Spleen (tissue), 13 donors: ENCODE measurements at places on chromosomes 11 and 22. TPM values are rescaled to one million over a fixed set of nuclear protein-coding genes. Genes with fewer than 3 reads are reported as not detected.

DNA sequence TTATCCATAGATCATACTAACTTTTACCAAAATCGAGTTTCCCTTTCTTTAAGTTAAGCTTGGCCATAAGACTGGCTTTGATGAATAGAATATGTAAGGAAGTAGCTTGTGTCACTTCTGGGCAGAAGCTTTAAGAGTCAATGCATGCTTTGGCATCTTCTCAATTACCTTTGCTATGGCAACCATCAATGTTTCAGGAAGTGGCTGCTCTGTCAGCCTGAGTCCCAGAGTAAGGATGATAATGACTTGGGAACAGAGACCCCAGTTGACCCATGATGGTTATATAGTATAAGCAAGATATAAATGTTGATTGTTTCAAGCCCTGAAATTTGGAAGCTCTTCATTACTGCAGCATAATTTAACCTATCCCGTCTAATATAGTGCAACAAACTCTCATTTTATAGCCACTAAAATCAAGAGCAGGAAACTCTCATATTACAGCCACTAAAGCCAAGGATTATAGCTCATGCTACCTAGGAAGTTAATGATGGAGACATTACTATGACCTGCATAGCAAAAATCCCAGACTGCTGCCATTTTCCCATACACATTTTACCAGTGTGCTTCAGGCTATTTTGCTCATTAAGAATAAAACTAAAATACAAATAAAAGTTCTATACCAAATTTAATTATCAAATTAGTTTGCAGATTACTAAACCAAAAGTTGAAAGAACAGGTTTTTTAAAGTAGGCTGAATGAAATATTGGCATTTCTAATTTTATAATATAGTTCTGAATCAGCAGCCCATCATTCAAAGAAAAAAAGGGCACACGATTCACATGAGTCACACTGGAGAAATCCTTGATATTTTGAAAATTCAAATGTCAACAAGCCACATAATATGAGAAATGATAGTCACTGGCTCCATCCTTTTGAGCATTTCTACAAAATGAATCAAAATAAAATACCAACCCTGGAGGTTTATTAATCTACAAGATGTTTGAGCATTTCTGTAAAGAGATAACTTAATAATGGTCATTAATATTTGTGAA lies 23.8 kb downstream of the FSHB start:
- DNase-seq, result no peak

DNA sequence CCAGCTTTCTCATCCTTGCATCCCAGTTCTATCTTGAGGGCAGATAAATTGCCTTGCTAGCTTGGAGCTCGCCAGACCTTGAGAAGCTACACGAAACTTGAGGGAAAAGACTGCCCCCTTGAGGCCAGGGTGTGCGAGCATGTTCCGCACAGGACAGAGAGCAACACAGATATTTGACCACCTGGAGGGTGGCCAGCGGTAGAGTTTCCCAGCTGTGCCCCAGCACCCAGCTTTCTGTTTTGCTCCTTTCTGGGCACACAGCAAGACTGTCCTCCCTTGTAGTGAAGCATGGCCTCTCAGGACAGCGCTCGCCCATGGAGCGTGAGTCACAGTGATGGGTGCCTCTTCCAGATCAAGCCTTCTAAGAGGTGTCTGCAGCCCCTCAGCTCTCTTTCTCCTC lies 23.5 kb downstream of the SPATA19 start:
- no peak for DNase-seq

GRCh38 chr22:24090581-24090980 lies 79.5 kb downstream of the CABIN1 start:
- DNase-seq, result peak; percentile 33

MYRF gene
- 0.79 TPM for total RNA-seq

TMPRSS6 gene
- not detected for total RNA-seq

DNA sequence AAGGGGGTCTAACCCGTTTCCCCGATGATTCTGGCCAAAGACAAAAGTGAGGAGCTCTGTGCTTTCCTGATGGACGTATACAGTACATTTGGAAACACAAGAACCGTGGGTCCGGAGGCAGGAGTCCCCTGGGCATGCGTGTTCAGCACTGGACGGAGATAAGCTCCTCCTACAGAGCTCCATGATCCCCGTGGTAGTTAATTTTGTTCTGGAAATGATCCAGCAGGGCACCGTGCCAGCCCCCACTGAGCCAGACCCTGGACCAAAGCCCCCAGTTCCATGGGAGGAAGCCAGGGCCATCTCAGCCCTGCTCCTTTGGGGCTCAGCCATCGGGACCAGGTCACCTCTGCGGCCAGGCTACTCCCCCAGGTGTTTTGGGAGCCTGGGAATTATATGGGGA lies 83.3 kb downstream of the TRMU start:
- no peak for DNase-seq

- no peak for DNase-seq
Observed at GRCh38 chr11:31822927-31823643, 12.0 kb upstream of the PAX6 start.

APOA4 gene
- not detected for total RNA-seq

DNA sequence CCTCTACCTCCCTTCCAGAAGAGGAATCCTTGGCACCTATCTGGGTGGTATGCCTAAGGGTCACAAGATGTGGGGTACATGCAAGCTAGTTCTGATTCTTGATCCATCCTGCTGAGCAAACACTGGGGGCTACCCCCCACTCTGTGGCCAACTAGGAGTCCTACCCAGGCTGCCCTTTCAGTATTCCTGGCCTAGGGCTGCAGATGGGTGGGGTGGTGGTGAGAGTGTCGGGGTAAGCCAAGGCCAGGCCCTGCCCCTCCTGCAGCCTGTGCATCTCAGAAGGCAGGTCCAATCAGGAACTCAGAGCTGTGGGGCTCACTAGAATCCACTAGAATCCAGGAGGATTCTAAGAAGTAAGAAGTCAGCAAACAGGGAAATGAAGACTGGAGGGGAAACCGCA lies 10.9 kb downstream of the SSH3 start:
- no peak for DNase-seq

OLFML1 gene
- 23.8 TPM for total RNA-seq

CDK2AP2 gene
- total RNA-seq, result 34.2 TPM

- DNase-seq, result no peak
Observed at GRCh38 chr11:65773784-65774411, 6.9 kb downstream of the AP5B1 start.
